ENCODE measurements at places on chromosomes 16 and 17. TPM values are rescaled to one million over a fixed set of nuclear protein-coding genes. Genes with fewer than 3 reads are reported as not detected.
A peak's percentile ranks its signal among the peaks of the same experiment; 100 is the strongest.

- H3K4me1 ChIP-seq: peaks cover 46% of the 10 kb centered on the region
- peak overlapping the region; percentile 96 for H3K27ac ChIP-seq
- no peaks in the 10 kb centered on the region for H3K27me3 ChIP-seq
- H3K4me3 ChIP-seq: no peak overlapping the region
- H3K36me3 ChIP-seq: no peaks in the 10 kb centered on the region
Measured at GRCh38 chr17:57890857-57891232, 41.0 kb upstream of the MRPS23 start.

DNA sequence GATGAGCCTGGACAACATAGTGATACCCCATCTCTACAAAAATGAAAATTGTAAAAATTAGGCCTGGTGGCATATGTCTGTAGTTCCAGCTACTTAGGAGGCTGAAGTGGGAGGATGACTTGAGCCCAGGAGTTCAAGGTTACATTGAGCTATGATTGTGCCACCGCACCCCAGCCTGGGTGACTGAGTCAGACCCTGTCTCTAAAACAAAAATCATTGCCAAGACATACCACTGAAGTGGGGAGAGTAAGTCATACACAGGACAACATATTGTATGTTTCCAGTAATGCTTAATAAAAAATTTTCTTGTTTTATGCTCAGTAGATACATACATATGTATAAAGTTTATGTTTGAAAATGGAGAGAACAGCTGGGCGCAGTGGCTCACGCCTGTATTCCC lies 39.2 kb downstream of the NDE1 start:
- H3K36me3 ChIP-seq: no peaks in the 10 kb centered on the region
- no peak for DNase-seq
- H3K4me1 ChIP-seq: no peaks in the 10 kb centered on the region
- no peak overlapping the region for H3K4me3 ChIP-seq
- H3K27me3 ChIP-seq: no peaks in the 10 kb centered on the region

DNA sequence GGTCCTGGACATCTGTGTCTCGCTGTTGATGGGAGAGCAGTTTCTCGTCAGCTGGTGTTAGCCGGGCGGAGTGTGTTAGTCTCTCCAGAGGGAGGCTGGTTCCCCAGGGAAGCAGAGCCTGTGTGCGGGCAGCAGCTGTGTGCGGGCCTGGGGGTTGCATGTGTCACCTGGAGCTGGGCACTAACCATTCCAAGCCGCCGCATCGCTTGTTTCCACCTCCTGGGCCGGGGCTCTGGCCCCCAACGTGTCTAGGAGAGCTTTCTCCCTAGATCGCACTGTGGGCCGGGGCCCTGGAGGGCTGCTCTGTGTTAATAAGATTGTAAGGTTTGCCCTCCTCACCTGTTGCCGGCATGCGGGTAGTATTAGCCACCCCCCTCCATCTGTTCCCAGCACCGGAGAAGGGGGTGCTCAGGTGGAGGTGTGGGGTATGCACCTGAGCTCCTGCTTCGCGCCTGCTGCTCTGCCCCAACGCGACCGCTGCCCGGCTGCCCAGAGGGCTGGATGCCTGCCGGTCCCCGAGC lies 17.9 kb downstream of the GAA start:
- no peak overlapping the region for H3K4me3 ChIP-seq
- no peak overlapping the region for H3K27ac ChIP-seq
- H3K36me3 ChIP-seq: peaks cover 20% of the 10 kb centered on the region
- no peaks in the 10 kb centered on the region for H3K4me1 ChIP-seq
- DNase-seq: no peak

DNA sequence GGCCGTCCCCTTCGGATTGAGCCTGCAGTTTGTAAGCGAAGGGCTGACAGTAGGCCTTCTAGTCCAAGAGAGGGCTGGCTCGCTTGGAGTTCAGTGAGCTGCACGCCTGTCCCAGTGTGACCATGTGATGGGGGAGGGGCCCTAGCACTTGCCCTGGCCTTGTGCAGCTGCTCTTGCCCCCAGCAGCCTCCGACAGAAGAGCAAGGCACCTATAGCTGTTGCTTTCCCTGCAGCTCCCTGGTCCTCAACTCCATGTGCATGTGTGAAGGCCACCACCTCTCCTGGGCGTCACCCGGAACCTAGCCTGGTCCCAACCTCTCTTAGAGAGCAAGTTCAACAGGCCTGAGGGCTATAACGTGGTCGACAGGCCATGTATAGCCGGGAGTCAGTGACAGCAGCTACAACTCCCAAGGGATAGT lies 5.6 kb downstream of the SPHK1 start:
- peaks cover 69% of the 10 kb centered on the region for H3K36me3 ChIP-seq
- no peak overlapping the region for H3K4me3 ChIP-seq
- DNase-seq: no peak
- H3K27ac ChIP-seq: no peak overlapping the region
- H3K27me3 ChIP-seq: peaks cover 7% of the 10 kb centered on the region
- H3K4me1 ChIP-seq: peaks cover 13% of the 10 kb centered on the region

DNA sequence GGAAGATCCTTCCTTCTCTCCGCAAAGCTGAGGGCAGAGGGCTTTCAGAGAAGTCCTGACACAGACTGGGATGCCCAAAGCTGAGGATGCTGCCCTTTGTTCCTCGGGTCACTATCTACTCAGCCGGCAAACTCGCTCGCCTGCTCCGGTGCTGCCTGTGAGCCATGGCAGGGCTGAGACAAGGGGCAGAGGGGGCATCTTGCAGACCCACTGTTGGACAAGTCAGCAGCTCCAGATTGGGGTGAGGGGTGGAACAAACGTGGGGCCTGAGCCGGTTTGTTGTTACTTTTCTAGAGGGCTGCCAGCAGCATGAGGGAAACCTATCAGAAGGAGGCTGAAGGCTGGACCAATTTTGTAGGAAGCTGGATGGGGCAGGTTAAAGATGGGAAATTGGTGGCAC lies 47.1 kb upstream of the PIK3R6 start:
- no peak for DNase-seq
- peaks cover 86% of the 10 kb centered on the region for H3K4me1 ChIP-seq
- H3K4me3 ChIP-seq: no peak overlapping the region
- H3K27me3 ChIP-seq: peaks cover 41% of the 10 kb centered on the region

- H3K27ac ChIP-seq: peak overlapping the region; percentile 51
- H3K4me1 ChIP-seq: peaks cover 16% of the 10 kb centered on the region
- H3K27me3 ChIP-seq: peaks cover 17% of the 10 kb centered on the region
- H3K4me3 ChIP-seq: peak overlapping the region; percentile 14
- peak; percentile 97 for DNase-seq
Measured at GRCh38 chr17:41548844-41549595, 20.9 kb upstream of the KRT19 start.

GRCh38 chr17:48328457-48328856 lies 101.6 kb downstream of the SKAP1 start:
- no peaks in the 10 kb centered on the region for H3K4me1 ChIP-seq
- peaks cover 52% of the 10 kb centered on the region for H3K27me3 ChIP-seq
- no peak overlapping the region for H3K27ac ChIP-seq
- H3K4me3 ChIP-seq: no peak overlapping the region
- H3K36me3 ChIP-seq: no peaks in the 10 kb centered on the region

DNA sequence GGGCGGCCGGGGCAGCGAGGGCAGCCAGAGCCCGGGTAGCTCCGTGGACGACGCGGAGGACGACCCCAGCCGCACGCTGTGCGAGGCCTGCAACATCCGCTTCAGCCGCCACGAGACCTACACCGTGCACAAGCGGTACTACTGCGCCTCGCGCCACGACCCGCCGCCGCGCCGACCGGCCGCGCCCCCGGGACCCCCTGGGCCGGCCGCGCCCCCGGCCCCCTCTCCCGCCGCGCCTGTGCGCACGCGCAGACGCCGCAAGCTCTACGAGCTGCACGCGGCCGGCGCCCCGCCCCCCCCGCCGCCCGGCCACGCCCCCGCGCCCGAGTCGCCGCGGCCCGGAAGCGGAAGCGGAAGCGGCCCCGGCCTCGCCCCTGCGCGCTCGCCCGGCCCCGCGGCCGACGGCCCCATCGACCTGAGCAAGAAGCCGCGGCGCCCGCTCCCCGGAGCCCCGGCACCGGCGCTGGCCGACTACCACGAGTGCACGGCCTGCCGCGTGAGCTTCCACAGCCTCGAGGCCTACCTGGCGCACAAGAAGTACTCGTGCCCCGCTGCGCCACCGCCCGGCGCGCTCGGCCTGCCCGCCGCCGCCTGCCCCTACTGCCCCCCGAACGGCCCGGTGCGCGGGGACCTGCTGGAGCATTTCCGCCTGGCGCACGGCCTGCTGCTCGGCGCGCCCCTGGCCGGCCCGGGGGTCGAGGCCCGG lies 36.1 kb upstream of the ZC3H18 start:
- peaks cover 10% of the 10 kb centered on the region for H3K4me1 ChIP-seq
- peak overlapping the region; percentile 56 for H3K4me3 ChIP-seq
- peaks cover 7% of the 10 kb centered on the region for H3K27me3 ChIP-seq

The ABCA9 gene
- 4.2 TPM for total RNA-seq

The HP gene
- total RNA-seq: 127 TPM

The KIF18B gene
- 2.9 TPM for total RNA-seq

Data from left lung (tissue), 14 donors.